Neural crest cell (in vitro differentiated cells): ENCODE measurements at places on chromosomes 12 and 14.

GRCh38 chr12:1661553-1662335 is 29.1 kb upstream of the ADIPOR2 start:
- peak; percentile 63 for DNase-seq

DNA sequence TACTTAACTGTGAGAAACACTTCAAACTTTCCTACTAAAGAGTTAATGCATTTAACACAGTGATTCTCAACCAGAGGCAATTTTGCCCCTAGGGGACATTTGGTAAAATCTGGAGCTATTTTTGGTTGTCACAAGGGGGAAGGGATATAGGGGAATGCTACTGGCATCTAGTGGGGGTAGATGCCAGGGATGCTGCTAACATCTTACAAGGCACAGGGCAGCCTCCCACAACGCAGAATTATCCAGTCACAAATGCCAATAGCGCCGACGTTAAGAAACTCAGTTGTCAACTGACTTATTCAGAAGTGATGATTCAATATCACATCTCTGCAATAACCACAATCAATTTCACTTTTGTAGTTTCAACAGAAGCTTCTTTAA is 2.0 kb downstream of the EEA1 start:
- DNase-seq: no peak

- DNase-seq: no peak
Measured at GRCh38 chr14:101507836-101508150, 53.5 kb upstream of the DIO3 start.

- no peak for DNase-seq
Measured at GRCh38 chr12:10652192-10652591, 21.7 kb downstream of the STYK1 start.

DNA sequence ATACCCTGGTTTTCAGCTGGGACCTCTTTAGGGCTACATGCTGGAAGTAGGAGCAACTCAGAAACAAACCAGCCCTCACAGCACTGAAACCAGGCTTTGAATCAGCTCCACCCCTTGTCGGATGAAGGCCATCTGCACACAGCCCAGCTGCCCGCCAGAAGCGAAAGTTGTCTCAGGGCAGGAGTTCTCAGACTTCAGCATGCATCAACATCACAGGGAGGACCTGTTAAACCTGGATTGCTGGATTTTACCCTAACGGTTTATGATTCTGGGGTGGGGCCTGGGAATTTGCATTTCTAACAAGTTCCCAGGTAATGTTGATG is 10.9 kb downstream of the SYNDIG1L start:
- no peak for DNase-seq

DNA sequence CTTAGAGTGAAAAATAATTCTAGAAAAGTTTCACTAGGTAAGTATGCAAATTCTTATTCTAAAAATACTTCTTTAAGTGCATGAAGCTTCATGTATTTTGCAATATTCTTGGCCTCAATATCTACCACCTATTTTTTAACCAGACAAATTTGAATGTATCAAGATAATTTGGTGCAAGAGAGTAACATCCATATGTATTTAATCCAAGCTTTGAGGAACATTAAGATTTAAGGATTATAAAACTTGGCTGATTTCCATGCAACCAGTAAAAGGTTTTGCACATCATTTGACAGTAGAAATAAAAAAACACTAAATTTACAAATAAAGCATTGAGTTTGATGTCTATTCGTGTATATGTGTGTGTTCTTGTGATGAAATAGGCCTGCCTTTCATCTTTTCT is 7.7 kb downstream of the LUM start:
- no peak for DNase-seq

DNA sequence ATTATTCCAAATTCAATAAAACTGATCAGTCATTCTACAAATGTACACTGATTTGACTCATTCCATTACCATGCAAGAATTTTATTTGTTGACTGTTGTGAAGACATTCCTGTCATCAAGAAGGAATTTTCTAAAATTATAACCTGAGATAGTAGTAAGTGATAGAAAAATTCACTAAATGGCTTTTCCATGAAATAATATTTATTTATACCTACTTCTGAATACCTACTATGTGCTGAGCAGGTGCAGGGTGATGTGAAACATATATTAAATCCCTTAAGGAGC is 841.7 kb downstream of the NRXN3 start:
- DNase-seq: no peak

GRCh38 chr14:89773151-89773550 is 181.4 kb downstream of the EFCAB11 start:
- no peak for DNase-seq

DNA sequence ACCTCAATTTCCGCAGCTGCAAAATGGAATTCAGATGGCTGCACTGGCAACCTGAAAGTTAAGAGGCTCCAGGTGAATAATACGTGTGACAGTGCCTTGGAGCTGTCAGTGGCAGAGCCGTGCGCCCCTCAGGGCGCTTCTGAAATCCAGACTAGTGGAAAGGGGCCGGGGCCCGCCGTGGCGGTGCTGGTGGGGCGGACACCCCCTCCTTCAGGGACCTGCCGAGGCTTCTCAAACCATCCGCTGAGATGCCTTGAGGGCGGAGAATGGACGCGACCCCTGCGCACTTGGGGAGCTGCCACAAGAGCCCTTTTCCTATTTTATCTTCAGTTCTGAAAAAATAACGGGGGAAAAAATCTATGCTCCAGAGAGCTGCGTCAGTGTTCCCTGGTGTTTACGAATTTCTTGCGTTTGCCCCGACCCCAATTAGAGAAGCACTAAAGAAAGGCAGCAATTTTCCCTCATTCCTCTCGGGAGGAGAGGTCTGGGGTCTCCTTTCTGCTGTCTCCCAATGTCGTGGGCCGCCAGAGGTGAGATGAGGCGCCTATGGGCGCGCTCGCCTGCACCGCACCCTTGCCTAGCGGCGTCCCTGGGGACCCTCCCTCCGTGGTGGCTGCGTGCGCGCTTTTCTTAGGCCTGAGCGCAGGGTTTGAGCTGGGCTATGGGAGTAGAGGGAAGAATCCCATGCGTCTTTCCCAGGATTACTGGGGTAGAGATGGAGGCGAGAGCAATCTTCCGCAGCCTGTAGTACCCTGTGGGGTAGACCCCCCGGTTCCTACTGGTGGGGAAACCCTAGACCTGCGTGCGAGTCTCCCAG is 2.2 kb downstream of the NOS1 start:
- no peak for DNase-seq

DNA sequence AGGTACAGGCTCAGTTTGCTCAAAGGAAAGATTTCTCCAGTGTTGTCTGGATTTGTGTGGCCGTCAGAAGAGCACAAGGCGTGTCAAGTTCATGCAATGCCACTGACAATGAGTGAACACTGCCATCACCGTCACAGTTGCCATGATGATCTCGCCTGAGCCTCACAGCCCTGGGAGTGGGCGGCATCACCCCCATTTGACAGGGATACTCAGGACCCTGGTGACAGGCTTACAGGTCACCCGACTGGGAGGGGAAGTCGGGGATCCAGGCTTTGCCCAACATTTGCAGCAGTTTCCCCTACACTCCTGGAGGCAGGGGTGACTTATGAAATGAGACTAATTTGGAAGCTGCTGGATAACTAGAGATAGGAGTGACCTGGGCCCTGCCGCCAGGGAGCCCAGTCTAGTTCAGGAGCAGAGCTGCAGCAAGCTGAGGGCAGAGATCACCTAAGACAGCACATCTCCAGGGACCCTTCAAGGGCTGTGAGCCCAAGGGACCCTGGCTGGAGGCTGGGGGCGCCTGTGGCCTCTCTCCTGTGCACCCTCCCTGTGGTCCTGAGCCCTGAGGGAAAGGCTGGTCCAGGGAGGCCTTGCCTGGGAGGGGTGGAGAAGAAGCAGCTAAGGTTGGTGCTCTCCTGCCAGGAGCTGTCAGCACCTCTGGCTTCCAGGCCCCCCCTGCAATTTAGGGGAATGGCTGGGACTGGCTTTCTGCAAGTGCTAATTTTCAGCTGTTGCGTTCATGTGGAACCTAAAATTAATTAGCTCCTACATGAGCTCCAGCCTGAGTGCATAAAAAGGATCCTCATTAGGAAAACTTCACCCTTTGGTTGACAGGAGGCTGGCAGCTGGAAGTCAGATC is 32.4 kb upstream of the BEGAIN start:
- no peak for DNase-seq

DNA sequence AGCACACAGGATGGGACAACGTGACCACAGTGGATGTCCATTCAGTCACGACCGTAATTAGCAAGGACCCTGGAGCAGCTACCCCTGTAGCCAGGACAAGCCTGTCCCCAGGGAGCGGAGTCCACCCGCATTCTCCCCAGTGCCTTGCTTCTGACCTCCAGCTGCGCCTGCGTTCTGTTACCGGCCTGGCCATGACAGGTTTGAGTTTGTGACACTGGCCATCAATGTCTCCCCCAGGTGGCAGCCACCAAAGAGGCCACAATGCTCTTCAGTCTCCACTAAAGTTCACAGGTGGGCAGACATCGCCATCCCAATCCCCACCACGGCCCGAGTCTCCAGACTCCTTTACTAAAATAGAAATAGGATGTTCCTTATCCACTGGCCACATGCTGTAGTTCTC is 96.7 kb downstream of the TMEM132D start:
- DNase-seq: no peak

- no peak for DNase-seq
Measured at GRCh38 chr14:81390696-81391095, 9.4 kb downstream of the STON2 start.

DNA sequence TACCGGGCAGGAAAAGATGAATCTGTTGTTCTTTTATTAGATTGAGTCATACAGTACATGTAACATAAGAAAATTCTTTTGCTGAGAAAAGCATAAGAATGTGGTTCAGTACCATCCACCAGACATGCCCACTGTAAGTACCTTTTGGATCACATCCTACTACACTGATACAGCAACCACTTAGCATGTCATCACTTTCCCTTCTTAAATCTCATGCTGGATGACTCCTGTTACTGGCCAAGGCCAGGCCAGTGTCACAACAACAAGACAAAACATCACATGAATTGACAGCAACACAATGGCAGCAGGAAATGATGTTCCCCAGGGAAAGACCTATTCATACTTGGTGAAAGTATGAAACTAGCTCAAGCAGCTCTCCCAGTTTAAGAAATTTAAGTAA is 46.4 kb downstream of the STXBP6 start:
- DNase-seq: no peak

DNA sequence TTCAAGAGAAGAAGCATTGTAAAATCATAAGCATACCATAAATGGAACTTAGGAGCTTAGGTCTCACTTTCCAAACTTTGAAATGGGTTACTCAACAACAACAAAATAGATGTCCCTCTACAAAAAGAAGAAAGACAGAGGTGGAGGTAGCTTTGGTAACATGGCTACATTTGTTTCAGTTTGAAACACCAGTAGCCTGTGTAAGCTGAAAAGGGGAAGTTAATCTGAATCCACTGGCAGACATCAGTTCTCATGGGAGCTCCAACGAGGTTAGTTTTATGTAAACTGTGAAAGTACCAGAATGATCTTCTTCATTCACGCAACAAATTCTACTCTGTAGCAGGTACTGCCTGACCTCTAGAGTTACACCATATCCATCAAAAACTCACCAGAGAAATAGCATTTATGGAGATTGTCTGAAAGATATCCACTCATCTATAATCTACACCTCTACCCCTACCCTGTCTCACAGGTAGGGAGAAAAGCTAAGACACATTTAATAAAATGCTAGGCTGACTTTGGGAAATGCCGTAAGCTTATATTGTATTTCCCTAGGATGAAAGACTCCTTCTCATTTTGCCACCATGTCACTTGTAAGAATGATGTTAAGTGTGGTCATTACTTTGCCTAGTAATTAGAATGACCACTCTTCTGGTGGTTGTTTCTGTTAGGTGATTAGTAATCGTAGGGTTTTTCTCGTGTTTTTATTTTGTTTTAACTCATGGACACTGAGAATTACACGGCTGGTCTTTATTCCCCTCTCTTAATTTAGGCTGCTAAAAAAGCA is 224.1 kb downstream of the ASCL1 start:
- DNase-seq: no peak

- no peak for DNase-seq
Measured at GRCh38 chr12:22759769-22760674, 135.1 kb downstream of the ETNK1 start.

DNA sequence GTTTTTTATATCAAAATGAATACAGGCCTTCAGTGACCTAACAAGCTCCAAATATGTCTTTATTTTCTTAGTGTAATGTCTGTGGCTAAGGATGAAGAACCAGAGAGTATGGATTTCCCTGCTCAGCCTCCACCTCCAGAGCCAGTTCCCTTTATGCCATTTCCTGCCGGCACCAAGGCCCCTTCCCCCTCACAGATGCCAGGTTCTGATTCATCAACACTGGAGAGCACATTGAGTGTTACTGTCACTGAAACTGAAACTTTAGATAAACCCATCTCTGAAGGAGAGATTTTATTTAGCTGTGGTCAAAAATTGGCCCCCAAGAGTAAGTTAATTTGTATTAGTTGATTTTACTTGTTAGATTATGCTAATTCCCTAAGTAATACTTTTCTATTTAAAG is 61.0 kb downstream of the KIAA0586 start:
- no peak for DNase-seq

- no peak for DNase-seq
Measured at GRCh38 chr12:15527201-15528080, 205.1 kb downstream of the PTPRO start.

- DNase-seq: no peak
Measured at GRCh38 chr12:64682572-64683277, 72.4 kb downstream of the RASSF3 start.

DNA sequence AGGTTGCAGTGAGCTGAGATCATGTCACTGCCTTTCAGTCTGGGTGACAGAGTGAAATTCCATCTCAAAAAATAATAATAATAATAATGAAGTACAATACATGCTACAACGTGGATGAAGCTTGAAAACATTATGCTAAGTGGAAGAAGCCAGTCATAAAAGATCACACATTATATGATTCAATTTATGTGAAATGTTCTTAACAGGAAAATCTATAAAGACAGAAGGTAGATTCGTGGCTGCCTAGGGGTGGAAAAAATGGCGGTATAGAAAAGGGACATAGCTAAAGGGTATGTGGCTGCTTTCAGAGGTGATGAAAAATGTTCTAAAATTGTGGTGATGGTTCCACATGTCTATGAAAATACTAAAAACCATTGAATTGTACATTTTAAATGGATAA is 41.0 kb upstream of the AMIGO2 start:
- no peak for DNase-seq

DNA sequence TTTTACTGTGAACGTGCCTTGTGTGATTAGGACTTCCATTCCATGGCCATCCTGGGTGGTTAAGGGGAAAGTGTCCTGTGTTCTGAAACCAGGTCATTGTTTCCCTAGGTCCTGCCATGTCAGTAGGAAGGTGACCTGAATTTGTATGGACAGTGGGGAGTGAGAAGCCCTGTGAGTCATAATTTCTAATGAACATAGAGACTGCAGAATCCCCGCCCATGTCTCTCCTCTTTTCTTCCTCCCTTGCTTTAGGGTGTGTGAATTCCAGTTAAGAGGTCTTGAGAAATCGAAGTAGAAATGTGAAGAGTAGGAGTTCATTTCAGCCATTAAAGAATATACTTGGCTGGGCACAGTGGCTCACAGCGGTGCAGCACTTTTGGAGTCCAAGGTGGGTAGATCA is 8.1 kb downstream of the TTC9 start:
- no peak for DNase-seq

GRCh38 chr12:117518594-117519270 is 157.3 kb upstream of the NOS1 start:
- DNase-seq: no peak
